ENCODE measurements at places on chromosomes 2 and 18.

GRCh38 chr2:10333247-10333613 lies 30.5 kb downstream of the HPCAL1 start:
- no peak for DNase-seq

DNA sequence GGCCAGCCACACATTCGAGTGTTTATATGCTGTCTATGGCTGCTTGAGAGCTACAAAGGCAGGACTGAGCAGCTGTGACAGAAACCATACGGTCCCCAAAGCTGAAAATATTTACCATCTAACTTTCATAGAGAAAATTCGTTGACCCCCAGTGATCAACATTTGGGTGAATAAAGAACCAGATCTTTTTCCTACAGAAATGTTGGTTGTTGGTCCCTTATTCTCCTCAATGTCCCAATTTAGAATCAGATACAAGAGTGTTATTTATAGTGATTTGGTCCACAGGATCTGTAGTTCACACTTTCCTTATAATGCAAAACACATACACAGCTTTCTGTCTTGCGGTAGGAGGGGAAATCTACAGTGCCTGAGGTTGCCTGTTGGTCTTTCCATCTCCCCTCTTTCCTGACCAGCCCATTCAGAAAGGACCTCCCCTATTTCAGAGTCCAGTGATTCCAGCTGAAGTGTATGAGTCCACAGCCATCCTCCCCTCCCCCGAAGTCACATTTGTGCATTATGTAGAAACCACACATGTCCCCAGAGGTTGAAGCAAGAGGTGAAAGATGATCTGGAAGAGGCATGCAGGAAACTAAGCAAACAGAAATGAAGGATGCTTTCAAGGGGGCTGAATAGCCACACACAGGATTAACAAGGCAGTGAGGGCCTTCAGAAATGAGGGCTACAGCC lies 61.9 kb downstream of the SPRED2 start:
- DNase-seq, result no peak

GRCh38 chr2:64632835-64633819 lies 20.6 kb downstream of the SERTAD2 start:
- no peak for DNase-seq

DNA sequence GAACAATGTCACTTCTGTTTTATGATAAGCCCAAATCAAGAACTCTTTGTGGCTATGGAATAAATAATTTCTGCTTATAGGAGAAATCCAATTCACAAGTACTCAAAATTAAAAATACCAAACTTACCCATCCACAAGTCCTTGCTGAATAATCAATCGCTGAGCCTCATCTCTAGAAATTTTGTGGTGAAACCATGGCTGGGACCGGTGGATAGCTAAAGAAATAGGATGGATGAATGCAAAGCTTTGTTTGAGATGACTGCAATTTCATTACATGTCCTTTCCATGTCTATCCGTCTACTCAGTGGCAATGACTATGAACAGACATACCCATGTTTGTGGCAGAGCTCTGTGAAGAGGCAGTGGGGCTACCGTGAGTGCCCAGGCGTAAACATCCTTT lies 124.4 kb downstream of the GRB14 start:
- DNase-seq, result no peak

GRCh38 chr2:239874636-239875356 lies 150.3 kb downstream of the NDUFA10 start:
- no peak for DNase-seq

GRCh38 chr2:174771136-174771535 lies 6.9 kb upstream of the CHRNA1 start:
- no peak for DNase-seq

- no peak for DNase-seq
Measured at GRCh38 chr2:33099989-33100388, 153.2 kb downstream of the LTBP1 start.

GRCh38 chr2:30162806-30163205 lies 16.0 kb downstream of the YPEL5 start:
- DNase-seq, result no peak

DNA sequence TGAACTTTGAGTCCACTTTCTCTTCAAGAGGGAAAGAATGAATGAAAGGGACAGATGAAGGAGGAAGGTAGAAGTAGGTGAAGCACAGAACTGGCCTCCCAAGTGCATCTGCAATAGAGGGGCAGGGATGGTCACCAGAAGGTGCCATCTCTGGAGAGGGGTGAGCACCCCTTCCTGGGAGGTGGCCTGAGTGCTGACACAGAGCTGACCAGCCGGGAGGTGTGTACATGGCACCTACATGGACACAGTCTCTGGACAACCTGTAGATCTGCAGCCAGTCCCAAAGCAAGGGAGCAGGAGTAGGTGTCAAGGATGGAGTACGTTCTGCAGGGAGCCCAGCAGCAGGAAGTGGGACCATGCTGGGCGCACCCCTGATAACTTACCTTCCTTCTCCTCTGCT lies 83.2 kb downstream of the TFCP2L1 start:
- DNase-seq, result no peak
